Keratinocyte (primary cell): ENCODE measurements at places on chromosomes 12 and 14.

DNA sequence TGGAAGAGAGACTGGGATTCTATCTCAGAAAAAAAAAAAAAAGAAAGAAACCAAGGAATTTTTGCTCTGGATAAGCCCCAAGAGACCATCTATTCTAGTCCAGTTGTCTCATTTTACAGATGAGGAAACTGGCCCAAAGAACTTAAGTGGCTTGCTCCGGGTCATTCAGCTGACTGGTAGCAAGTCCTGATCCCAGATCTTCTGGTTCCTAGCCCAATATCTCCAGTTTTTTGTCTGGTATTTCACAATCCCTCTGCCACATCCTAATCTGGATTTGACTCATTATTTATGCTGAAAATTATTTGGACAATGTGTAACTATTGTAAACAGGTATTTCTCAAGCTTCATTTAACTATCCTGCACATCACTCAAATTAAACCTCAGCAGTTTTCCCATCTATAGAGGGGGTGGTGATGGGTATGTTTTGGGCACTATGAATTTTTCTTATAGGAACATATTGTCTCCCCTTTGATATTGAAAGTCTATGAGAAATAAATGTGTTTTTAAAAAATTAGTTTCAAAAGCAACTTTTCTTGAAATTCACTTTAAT is 43.4 kb downstream of the PPP2R5E start:
- H3K4me3 ChIP-seq, result no peak overlapping the region
- DNase-seq, result no peak
- no peaks in the 10 kb centered on the region for H3K36me3 ChIP-seq
- peaks cover 11% of the 10 kb centered on the region for H3K4me1 ChIP-seq
- H3K27ac ChIP-seq, result no peak overlapping the region

GRCh38 chr14:103121846-103122584 is 1.2 kb upstream of the TNFAIP2 start:
- no peak for DNase-seq
- H3K4me3 ChIP-seq, result no peak overlapping the region
- peaks cover 51% of the 10 kb centered on the region for H3K27me3 ChIP-seq
- no peak overlapping the region for H3K27ac ChIP-seq
- no peaks in the 10 kb centered on the region for H3K36me3 ChIP-seq

- peaks cover 3% of the 10 kb centered on the region for H3K4me1 ChIP-seq
- no peak for DNase-seq
- H3K36me3 ChIP-seq, result no peaks in the 10 kb centered on the region
- H3K27me3 ChIP-seq, result no peaks in the 10 kb centered on the region
- no peak overlapping the region for H3K4me3 ChIP-seq
These were observed 11.0 kb downstream of the PTGER2 start for GRCh38 chr14:52325126-52325525.

GRCh38 chr14:68076451-68076850 is 256.9 kb downstream of the RAD51B start:
- H3K27me3 ChIP-seq, result no peaks in the 10 kb centered on the region
- H3K27ac ChIP-seq, result no peak overlapping the region
- H3K4me1 ChIP-seq, result peaks cover 5% of the 10 kb centered on the region
- no peak overlapping the region for H3K4me3 ChIP-seq
- no peaks in the 10 kb centered on the region for H3K36me3 ChIP-seq

GRCh38 chr12:102618197-102618877 is 138.0 kb upstream of the IGF1 start:
- H3K36me3 ChIP-seq, result no peaks in the 10 kb centered on the region
- no peak overlapping the region for H3K27ac ChIP-seq
- H3K4me3 ChIP-seq, result no peak overlapping the region
- H3K27me3 ChIP-seq, result no peaks in the 10 kb centered on the region
- H3K4me1 ChIP-seq, result no peaks in the 10 kb centered on the region

DNA sequence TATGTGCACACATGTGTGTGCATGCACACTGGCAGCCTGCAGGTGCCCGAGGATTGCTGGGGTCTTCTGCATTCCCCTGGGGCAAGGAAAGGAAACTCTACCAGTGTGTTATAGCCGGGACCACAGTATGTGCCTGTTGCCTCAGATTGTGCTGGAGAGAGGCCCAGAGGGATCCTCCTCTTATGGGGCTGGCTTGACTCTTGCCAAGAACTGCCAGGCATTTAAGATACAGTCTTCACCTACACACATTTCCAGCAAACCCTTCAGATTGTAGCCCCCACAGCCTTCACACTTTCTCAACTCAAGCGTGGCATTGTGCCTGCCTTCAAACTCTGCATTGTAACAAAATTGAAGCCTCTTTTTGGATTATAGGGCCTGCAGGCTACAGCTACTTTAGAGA is 176.7 kb upstream of the DYRK2 start:
- H3K4me1 ChIP-seq, result no peaks in the 10 kb centered on the region
- no peak overlapping the region for H3K4me3 ChIP-seq
- H3K27me3 ChIP-seq, result no peaks in the 10 kb centered on the region
- DNase-seq, result no peak

DNA sequence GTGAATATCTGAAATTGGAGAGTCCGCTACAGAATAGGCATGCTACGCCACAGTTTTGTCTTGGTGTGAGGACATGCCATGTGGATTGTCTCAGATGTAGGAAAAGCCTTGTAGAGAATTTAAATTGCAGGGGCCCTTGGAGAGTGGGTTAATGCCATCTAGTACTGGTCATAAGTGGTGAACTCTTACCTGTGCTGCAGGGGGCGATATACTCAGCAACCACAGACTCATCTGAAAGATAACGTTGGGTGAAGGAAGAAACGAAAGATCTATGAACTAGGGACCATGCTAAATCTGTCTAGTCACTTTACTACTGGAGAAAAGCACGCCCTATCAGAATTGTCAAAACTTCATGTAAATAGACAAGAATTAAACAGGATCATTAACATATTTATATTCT is 33.7 kb upstream of the A2M start:
- H3K4me1 ChIP-seq, result no peaks in the 10 kb centered on the region
- no peaks in the 10 kb centered on the region for H3K36me3 ChIP-seq
- no peak overlapping the region for H3K4me3 ChIP-seq
- no peak overlapping the region for H3K27ac ChIP-seq

DNA sequence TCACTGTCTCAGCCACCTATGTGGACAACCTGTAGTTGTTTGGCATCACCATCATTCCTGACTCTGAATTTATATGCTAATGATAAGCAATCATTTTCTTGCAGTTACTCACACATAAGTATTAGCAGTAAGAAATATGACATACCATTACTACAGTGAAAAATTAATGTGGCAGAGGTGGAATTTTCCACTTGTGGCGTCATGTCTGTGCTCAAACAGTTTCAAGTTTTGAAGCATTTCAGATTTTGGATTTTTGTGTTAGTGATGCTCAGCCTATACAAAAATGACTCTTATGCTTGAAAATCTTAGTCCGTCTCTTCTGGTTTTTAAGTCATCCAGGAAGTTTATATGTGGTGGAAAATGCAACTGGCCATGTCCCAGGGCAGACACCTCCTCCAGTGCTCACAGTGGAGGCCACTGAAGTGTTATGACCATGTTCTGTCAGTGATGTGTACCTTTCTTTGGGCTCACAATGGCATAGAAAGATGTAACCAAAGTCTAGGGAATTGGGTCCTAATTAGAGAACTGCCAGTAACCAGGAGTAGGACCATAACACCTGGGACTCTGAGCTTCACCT is 220.6 kb downstream of the SYT1 start:
- H3K27ac ChIP-seq, result no peak overlapping the region
- no peaks in the 10 kb centered on the region for H3K27me3 ChIP-seq
- no peaks in the 10 kb centered on the region for H3K36me3 ChIP-seq
- H3K4me3 ChIP-seq, result no peak overlapping the region
- DNase-seq, result no peak

DNA sequence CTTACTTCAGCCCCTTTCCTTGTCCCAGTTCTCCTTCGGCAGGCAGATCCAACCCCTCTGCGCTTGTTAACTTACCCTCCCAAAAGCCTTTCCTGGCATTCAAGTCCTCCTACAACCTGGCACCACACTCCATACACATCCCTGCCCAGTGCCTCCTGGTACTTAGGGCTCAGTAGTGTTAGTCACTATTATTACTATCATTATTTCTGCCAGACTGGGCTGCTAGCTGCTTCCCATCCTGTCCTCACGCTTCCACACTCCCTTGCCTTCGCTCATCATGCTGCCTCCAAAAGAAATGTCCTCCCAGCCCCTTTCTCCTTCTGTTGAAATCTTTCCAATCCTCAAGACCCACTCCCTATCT is 1.6 kb upstream of the HDAC7 start:
- peak overlapping the region; percentile 92 for H3K27ac ChIP-seq
- peaks cover 1% of the 10 kb centered on the region for H3K36me3 ChIP-seq
- H3K27me3 ChIP-seq, result no peaks in the 10 kb centered on the region
- no peak for DNase-seq

- no peak overlapping the region for H3K27ac ChIP-seq
- H3K4me1 ChIP-seq, result no peaks in the 10 kb centered on the region
- H3K27me3 ChIP-seq, result no peaks in the 10 kb centered on the region
- DNase-seq, result no peak
- H3K4me3 ChIP-seq, result no peak overlapping the region
These were observed 22.7 kb downstream of the GPR19 start for GRCh38 chr12:12673296-12673695.

DNA sequence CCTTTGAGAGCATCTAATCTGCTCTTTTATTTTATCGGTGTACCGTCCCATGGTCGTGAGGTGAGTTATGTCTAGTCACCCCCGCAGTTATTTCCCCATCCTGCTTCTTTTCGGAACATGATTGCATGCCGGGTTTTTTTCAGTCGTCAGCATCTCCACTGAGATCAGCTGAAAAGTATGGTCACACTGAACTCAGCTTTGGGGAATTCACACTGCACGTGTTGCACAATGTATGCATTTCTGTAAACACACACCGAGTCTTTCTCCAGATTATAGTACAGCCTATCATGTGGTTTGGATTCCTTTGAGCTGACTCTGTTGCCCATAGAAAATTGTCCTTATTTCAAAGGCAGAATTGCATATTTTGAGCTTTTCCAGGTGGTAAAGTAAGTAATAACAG is 24.6 kb downstream of the PLXNC1 start:
- no peak overlapping the region for H3K4me3 ChIP-seq
- H3K4me1 ChIP-seq, result no peaks in the 10 kb centered on the region
- DNase-seq, result no peak
- H3K36me3 ChIP-seq, result no peaks in the 10 kb centered on the region
- H3K27ac ChIP-seq, result no peak overlapping the region

DNA sequence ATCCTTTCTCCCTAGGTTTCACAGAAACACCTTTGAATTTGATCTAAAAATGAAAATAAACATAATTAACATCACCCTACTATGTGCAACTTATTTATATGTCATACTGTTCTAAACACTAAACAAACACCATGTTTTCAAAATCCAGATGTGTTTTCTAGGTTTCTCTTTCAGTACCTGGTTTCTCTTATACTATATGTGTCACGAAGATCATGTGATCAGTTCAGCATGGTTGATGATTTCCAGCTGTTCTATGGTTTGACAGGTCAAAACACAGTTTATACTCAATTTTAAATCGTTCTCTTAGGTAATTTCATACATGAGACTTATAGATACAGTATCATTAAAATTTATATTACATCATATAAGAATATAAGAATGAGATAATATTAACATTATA is 373.1 kb downstream of the SOX5 start:
- no peaks in the 10 kb centered on the region for H3K36me3 ChIP-seq
- no peaks in the 10 kb centered on the region for H3K27me3 ChIP-seq
- no peaks in the 10 kb centered on the region for H3K4me1 ChIP-seq
- no peak overlapping the region for H3K4me3 ChIP-seq
- no peak overlapping the region for H3K27ac ChIP-seq

DNA sequence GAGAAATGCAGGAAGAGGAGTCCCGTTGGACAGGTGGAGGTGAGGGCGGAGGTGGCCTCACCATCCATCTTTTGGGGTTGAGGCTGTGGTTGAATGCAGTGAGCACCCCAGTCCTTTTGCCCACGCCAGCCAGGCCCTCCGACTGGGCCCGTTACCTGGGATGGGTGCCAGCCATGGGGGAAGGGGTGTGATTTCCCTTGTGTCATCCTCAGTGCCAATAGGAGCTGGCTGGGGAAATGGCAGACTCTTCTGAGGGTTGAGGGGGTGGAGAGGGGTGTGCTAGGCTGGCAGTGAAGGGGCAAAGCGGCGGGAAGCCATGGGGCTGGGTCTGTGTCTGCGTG is 9.6 kb downstream of the KCNH3 start:
- no peak for DNase-seq
- peaks cover 56% of the 10 kb centered on the region for H3K27me3 ChIP-seq
- no peaks in the 10 kb centered on the region for H3K36me3 ChIP-seq
- H3K4me1 ChIP-seq, result peaks cover 30% of the 10 kb centered on the region
- no peak overlapping the region for H3K27ac ChIP-seq

DNA sequence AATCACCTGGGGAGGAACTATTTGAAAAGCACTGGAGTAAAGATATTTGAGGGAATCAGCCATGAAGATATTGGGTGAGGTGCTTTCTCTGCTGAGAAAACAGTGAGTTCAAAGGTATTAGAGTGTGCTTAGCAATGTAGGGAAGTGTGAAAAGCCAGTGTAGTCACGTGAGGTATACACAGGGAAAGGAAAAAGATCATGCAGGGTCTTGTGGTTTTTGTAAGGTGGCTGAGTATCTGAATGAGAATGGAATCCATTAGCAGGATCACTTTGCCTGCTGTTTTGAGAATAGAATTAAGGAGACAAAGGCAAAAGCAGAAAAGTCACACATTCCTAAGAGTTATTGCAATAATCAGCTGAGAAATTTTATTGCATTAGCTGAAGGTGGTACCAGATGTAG is 193.0 kb downstream of the PIK3C2G start:
- no peak overlapping the region for H3K4me3 ChIP-seq
- no peak for DNase-seq
- no peaks in the 10 kb centered on the region for H3K27me3 ChIP-seq
- no peaks in the 10 kb centered on the region for H3K36me3 ChIP-seq

GRCh38 chr14:90724866-90725265 is 91.4 kb downstream of the TTC7B start:
- H3K27me3 ChIP-seq, result no peaks in the 10 kb centered on the region
- no peaks in the 10 kb centered on the region for H3K36me3 ChIP-seq
- H3K4me3 ChIP-seq, result no peak overlapping the region

- no peaks in the 10 kb centered on the region for H3K36me3 ChIP-seq
- no peaks in the 10 kb centered on the region for H3K4me1 ChIP-seq
- no peak overlapping the region for H3K27ac ChIP-seq
- no peak overlapping the region for H3K4me3 ChIP-seq
- H3K27me3 ChIP-seq, result no peaks in the 10 kb centered on the region
- no peak for DNase-seq
These were observed 348.5 kb upstream of the TBX3 start for GRCh38 chr12:115032521-115032920.

DNA sequence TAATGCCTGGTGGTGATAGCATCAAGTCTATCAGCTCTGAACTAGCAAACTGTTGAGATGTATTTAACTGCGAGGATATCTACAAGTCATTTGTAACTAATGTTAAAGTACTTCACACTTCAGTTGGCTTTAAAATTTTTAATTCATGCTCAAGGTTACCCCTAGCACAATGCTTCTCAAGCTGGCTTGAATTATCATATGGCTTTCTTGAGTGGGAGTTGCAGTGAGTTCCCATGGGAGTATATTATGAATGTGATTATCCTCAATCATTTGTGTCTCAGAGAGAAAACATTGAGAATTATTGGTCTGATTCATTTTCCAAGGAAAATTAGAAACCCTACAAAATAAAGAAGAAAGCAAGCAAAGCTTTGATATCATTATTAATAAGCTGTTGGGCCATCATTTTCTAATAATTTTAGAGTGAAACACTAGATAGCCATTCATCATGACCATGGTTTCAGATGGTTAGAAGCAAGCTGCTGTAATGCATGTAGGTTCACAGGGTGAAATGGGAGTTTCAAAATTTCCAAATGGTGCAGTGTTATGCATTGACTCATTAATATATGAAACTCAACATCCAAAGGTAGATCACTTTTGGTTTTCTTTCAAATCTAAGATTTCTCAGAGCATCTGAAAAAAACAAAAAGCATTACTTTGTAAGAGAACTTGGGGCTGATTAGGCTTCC is 11.8 kb upstream of the KRAS start:
- H3K27ac ChIP-seq, result no peak overlapping the region
- H3K4me1 ChIP-seq, result no peaks in the 10 kb centered on the region
